ENCODE measurements at places on chromosomes 4 and X.

DNA sequence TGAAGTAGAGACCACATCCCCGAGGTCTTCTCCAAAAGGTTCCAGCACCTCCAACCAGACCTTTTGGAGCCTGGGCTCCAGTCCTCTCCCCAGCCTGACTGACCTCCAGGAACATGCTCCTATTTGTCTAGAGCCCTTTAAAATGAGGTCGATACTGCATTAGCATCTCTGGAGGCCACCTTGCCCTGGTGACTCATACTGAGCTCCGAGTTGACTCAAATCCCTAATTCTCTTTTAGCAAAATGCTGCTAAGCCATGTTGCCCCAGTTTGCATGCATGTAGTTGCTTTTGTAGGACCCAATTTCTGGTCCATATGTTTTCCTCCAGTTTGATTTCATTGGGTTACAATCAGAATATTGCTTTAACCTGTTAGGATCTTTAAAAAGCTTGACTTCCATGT is 43.5 kb upstream of the CITED1 start:
- no peak overlapping the region for H3K4me3 ChIP-seq
- no peak for DNase-seq
- no peaks in the 10 kb centered on the region for H3K27me3 ChIP-seq
- H3K27ac ChIP-seq, result no peak overlapping the region
- no peaks in the 10 kb centered on the region for H3K4me1 ChIP-seq

DNA sequence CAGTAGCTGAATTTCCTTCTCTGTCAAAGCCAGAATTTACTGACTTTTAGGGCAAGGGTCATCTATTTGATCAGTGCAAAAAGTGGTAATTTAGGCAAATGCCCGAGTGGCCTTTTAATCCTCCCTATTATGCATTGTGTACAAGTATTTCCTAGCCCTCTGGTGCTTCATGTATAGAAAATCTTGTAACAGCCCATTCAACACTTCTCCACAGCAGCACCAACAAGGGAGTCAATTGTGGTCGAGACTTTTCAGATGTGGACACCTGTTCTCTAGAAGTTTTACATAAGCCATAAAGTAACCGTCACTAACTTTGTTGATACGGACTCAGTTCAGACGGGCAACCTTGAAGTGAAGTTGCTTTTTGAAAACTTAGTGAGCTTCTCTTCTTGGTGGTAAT is 50.9 kb upstream of the FHDC1 start:
- no peak for DNase-seq
- no peak overlapping the region for H3K4me3 ChIP-seq
- no peak overlapping the region for H3K27ac ChIP-seq
- peaks cover 32% of the 10 kb centered on the region for H3K36me3 ChIP-seq
- H3K4me1 ChIP-seq, result no peaks in the 10 kb centered on the region

- no peaks in the 10 kb centered on the region for H3K36me3 ChIP-seq
- H3K27me3 ChIP-seq, result no peaks in the 10 kb centered on the region
- no peaks in the 10 kb centered on the region for H3K4me1 ChIP-seq
- DNase-seq, result no peak
These were observed 86.8 kb downstream of the DHRSX start for GRCh38 chrX:2413969-2414368.

DNA sequence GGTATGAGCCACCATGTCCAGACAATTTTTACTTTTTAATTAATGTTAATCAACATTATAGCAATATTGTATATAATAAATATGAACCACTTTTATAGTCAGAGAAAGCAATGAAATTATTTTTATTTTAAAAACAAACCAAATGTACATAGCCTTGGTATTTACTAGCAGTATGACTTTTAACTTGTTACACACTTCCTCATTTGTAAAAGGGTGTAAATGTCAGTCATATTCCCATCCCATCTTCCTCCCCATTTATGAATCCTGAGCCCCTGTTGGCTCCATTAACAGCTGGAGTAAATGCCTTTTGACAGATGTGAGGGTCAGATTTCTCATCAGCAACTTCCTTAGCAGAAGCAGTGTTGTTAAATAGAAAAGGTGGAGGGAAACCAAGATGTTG is 179.6 kb upstream of the SPRY1 start:
- H3K4me1 ChIP-seq, result no peaks in the 10 kb centered on the region
- H3K36me3 ChIP-seq, result no peaks in the 10 kb centered on the region
- no peaks in the 10 kb centered on the region for H3K27me3 ChIP-seq

DNA sequence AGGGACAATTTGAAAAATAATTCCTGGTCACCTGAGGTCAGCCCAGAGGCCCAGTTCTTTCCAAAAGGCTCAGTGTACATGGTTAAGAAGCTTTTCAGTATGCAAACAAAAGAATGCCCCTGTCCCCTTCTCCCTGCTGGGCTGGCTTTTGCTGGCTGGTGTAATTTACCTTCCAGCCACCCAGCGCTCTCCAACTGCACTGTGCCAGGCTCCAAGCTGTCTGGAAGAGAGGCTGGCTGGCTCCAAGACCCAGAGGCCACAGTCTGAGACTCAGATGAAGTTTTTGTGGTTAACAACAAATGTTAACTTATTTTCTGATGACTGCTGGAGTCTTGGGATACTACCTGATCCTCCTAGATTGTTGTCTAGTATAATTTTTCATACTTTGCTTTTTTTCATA is 11.9 kb upstream of the KIT start:
- H3K27ac ChIP-seq, result no peak overlapping the region
- DNase-seq, result no peak
- no peaks in the 10 kb centered on the region for H3K27me3 ChIP-seq
- no peak overlapping the region for H3K4me3 ChIP-seq

Data from RWPE2 (cell line).